NCI-H1930 (cell line): ENCODE measurements at places on chromosomes 16 and 17.

DNA sequence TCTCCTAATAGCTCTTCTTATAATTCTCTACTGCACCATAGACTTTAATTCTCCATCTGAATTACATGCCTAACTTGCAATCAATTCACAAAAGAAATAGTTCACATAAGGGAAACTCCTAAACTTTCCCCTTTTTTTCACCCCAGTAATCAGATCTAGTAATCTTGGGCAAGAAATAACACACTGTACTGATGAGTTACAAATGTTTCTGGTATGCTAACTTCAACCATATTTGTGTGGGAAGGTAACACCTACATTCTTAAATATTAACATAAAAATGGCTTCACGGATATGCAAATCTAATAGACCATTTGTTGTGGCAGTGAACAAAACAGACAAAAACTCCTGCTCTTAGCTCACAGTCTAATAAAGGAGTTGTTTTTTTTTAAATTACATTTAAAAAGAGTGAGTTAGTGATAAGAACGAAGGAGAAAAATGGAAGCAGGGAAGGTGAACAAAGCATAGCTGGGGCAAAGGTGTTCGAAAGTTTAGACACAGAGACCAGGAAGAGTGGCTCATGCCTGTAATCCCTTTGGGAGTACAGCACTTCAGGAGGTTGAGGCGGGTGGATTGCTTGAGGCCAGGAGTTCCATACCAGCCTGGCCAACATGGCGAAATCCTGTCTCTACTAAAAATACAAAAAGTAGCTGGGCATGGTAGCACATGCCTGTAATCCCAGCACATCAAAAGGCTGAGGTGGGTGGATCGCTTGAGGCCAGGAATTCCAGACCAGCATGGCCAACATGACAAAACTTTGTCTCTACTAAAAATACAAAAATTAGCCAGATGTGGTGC is 34.8 kb downstream of the CMTM3 start:
- DNase-seq: no peak

DNA sequence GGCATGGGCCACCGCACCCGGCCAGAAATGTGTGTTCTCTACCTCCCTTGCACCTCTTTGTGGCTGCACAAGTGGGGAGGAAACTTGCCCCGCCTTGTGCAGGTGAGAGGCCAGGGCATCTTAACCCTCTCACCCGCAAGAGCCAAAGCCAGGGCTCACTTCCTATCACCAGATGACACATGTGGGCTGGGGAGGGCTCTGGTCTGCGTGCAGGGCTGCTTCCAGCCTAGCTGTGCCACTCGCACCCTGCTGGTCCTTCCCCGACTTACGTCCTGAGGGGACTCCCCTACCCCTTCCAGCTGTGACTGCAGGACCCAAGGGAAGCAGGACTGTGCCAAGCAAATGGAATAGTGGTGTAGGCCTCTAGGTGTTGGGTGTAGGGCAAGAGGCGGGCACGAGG is 6.9 kb downstream of the MIEF2 start:
- no peak for DNase-seq

GRCh38 chr16:87255866-87256265 is 61.3 kb downstream of the C16orf95 start:
- DNase-seq: no peak

DNA sequence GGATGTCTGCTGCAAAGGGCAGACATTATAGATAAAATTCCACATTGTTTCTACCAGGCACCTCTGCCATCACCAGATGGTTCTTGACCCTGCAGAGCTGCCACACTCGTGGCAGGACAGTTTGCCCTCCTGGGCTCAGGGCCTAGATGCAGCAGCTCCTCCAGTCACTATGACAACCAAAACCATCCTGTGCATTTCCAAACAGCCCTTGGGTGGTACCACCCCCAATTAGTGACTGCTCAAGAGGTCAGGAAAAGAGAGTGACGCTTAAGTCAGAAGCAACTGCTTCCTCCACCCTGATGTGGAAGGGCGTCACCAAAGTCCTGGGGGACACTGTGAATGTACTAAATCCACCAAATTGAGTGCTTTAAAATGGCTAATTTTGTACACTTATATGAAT is 109.2 kb downstream of the C16orf95 start:
- DNase-seq: no peak

DNA sequence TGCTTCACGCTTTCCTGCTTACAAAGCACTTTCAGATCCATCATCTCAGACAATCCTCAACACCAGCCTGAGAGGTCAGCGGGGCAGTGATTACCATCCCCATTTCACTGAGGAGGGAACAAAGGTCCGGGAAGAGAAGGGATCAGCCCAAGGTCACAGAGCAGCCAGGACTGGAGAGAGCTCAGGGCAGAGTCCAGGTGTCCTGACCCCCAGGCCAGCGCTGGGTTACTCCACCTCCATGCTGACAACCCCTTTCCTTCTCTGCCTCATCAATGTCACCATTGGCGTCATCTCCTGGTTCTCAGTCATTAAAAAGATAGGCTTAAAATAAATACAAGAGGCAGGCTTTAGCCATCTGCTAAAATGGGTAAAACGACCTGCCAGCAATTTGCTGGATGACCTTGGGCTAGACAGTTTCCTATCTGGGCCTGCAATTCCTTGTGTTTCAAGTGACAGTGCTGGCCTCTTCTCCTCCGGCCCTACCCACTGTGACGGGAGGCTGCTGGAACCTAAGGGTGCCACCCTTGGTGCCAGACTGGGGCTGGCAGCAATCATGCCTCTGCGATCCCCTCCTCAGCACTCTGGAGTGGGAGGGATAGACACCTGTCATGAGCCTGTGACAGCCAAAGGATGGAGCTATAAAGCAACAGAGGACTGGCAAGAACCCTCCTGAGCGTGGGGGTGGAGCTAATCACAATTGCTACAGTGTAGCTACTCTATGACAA is 79.5 kb upstream of the CCL1 start:
- no peak for DNase-seq

DNA sequence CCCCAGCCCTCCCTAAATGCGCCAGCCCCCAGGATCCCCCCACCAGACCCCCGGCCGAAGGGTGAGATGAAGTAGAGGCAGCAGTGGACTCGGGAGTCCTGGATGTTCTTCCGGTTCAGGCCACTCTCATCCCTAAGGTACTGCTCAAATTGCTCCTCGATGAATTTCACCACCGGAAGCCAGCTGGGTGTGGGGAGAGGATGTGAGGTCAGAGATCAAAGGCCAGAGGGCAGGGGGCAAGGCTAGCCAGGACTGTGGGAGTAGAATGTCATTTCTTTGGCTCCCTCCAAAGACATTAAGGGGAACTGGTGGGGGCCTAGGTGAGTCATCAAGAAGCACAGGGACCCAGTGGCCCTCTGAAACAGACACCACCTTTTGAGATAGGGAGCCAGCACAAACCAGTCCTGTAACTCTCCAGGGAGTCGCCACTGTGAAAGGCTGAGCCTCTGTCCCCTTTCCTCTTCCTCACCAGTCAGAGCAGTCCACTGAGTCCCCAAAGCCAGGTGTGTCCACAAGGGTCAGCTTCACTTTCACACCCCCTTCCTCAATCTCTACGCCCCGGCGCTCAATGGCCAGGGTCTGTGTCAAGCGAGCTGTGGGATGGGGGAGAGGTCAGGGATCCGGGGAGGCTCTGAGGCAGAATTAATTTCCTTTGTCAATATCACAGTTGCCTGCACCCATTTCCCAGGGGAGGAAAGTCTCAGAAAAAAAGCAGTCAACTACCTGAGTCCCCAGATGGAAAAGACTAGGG is 895 bp downstream of the SEPTIN1 start:
- no peak for DNase-seq

DNA sequence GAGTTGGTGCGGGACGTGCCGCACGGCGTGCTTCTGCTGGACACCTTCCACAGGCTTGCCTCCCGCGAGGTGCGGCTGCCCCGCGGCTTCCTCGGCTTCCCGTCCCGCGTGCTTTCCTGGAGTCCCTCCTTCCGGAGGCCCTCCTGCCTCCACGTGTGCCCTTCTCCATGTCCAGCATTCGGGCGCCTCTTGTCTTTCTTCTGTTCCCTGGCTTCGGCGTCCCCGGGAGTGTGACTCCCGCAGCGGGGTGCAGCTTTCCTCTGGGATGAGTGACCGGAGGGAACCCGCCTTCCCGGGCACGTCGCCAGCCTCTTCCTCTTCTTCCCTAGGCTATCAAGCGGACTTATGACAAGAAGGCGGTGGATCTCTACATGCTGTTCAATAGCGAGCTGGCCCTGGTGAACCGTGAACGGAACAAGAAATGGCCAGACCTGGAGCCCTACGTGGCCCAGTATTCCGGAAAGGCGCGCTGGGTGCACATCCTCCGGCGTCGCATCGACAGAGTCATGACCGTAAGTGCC is 23.0 kb downstream of the DNAH2 start:
- no peak for DNase-seq

- DNase-seq: no peak
Observed at GRCh38 chr17:68324654-68325336, 33.5 kb downstream of the ARSG start.

GRCh38 chr17:5122586-5123342 is 6.9 kb downstream of the USP6 start:
- no peak for DNase-seq

DNA sequence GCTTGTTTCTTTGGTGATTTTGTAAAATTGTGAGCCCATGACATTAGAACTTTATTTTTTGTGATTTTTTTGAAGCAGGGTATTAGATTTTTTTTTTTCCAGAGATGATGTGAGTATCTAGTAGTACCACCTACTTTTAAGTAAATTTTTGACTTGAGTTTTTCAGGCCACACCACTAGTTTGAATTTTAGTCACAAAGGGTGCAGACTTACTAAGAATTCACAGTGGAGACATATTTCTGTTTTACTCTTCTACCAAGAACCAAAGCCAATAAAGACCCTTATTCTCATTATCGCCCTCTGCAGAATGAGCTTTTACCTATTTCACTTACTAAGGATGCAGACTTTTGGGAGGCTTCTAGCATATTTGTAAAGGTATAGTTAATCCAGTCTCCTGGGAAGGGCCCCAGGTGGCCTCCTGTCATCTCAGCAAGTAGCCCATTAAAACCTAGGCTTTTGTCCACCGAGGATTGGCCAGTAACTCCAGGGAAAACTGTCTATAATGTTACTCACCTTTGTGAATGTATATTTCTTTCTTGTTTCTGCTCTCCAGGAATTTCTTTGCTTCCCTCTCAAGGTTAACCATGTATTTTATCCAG is 30.6 kb downstream of the NLK start:
- no peak for DNase-seq

GRCh38 chr17:73968680-73969079 is 234.8 kb upstream of the RPL38 start:
- DNase-seq: no peak

DNA sequence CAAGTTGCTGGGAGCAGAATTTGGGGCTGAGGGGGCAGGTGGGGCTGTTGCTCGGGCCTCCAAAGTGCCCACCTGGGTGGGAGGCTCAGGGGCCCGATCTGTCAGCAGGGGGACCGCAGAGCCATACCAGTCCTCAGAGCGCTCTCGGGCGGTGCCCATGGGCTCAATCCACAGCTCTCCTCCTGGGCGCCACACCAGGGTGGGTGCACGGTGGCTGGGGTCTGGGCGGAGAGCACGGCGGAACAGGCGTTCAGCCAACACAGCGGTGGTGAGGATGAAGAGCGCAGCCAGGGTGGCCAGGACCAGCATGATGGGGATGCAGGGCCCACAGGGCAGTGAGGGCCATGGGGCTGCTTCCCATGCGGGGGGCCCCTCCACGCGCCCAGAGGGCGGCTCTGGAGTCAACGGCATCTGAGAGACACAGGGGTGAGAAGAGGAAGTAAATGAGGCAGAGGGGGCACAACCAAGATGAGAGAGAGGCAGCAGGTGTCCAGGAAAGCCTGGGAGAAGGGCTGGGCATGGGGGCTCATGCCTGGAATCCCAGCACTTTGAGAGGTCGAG is 1.2 kb downstream of the C16orf54 start:
- DNase-seq: no peak

GRCh38 chr17:4542003-4542725 is 13.0 kb downstream of the MYBBP1A start:
- DNase-seq: no peak

- DNase-seq: no peak
Observed at GRCh38 chr16:3171855-3172593, 16.0 kb upstream of the OR1F1 start.

DNA sequence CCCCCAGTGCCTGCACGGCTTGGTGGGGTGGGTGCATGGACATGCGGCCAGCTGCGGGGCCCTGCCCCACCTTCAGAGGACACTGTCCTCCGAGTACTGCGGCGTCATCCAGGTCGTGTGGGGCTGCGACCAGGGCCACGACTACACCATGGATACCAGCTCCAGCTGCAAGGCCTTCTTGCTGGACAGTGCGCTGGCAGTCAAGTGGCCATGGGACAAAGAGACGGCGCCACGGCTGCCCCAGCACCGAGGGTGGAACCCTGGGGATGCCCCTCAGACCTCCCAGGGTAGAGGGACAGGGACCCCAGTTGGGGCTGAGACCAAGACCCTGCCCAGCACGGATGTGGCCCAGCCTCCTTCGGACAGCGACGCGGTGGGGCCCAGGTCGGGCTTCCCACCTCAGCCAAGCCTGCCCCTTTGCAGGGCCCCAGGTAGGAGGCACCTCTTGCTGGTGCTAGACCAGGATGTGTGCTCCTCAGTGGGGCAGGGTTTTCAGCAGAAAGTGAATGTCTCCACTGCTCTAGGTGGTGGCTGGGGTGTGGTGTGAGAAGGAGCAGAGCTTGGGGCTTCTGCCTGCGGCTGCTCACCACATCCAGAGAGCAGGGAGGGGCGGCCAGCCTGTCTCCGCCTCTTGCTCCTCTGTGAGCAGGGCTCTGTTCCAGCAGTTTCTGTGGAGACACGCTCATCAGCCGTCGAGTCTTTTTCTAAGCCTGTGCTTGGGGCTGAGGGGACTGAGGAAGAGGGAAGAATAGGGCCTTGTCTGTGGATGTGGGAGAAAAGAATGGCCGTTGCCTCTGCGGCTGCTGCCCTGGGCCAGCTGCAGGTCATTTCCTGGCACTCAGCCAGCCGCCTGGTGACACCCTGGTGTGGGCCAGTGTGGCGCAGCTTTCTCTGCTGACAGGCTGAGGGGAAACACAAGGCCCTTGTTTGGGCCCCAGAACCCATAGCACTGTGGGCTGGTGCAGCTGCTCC is 2.2 kb downstream of the ZNF276 start:
- no peak for DNase-seq

- no peak for DNase-seq
Observed at GRCh38 chr16:72317446-72317845, 145.5 kb upstream of the PMFBP1 start.

- DNase-seq: no peak
Observed at GRCh38 chr16:7763111-7763510, 430.5 kb downstream of the RBFOX1 start.

- DNase-seq: no peak
Observed at GRCh38 chr17:21036361-21036881, 6.4 kb downstream of the USP22 start.

GRCh38 chr16:7124701-7125100 is 207.9 kb upstream of the RBFOX1 start:
- DNase-seq: no peak

DNA sequence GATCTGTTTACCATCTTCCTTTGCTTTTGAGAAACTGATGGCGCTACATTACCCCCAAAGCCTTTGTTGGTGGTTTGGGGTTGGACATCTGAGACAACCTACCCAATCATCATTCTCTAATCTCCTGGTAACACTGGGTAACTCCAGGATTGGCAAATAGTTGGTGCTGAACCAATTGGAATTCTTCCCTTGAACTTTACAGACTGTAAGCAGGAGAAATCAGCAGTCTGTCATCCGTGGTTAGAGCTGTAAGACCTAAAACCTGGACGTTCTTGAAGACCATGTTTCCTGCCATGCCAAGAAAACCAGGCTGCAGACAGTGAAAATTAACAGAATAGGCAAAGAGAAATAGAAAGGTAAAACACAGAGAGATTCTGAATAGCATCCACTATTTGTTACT is 398.8 kb upstream of the SALL1 start:
- DNase-seq: no peak
